ENCODE measurements at places on chromosomes 13 and 19. TPM values are rescaled to one million over a fixed set of nuclear protein-coding genes. Genes with fewer than 3 reads are reported as not detected.

RFC3 gene
- total RNA-seq: 30.3 TPM

STOML3 gene
- not detected for total RNA-seq

MPND gene
- total RNA-seq: 10.5 TPM

TUBA3C gene
- 0.11 TPM for total RNA-seq

FAM124A gene
- 2.3 TPM for total RNA-seq

RFPL4A gene
- total RNA-seq: 0.48 TPM

CDC37 gene
- 196 TPM for total RNA-seq

CCDC9 gene
- total RNA-seq: 22.2 TPM

ZNF610 gene
- total RNA-seq: not detected

PSG11 gene
- not detected for total RNA-seq

CYP4F2 gene
- total RNA-seq: 0.07 TPM

PNMA8A gene
- 8.7 TPM for total RNA-seq

CEBPA gene
- total RNA-seq: 9.4 TPM

MAP4K1 gene
- 0.72 TPM for total RNA-seq

C13orf42 gene
- total RNA-seq: not detected

C19orf67 gene
- total RNA-seq: not detected

GADD45B gene
- 119 TPM for total RNA-seq

DGKH gene
- total RNA-seq: 6.3 TPM

MUC16 gene
- 0.03 TPM for total RNA-seq

TBXA2R gene
- 1.6 TPM for total RNA-seq

SOX1 gene
- not detected for total RNA-seq

MBD3L3 gene
- total RNA-seq: not detected

RUBCNL gene
- 0.09 TPM for total RNA-seq

SLC25A41 gene
- total RNA-seq: 0.15 TPM

ZNF737 gene
- not detected for total RNA-seq

CATSPERD gene
- not detected for total RNA-seq

OR10H1 gene
- not detected for total RNA-seq

EFNB2 gene
- total RNA-seq: 4.3 TPM

HNRNPUL1 gene
- 285 TPM for total RNA-seq

SLC17A7 gene
- 0.61 TPM for total RNA-seq

UNC13A gene
- 1.7 TPM for total RNA-seq

MISP gene
- 84.4 TPM for total RNA-seq

ZNF492 gene
- total RNA-seq: not detected

ZNF175 gene
- 3.3 TPM for total RNA-seq

SIGLEC9 gene
- 0.06 TPM for total RNA-seq

U2AF1L4 gene
- total RNA-seq: 22.6 TPM

BICRA gene
- total RNA-seq: 16.0 TPM

CACNG8 gene
- total RNA-seq: 0.47 TPM

ZNF264 gene
- total RNA-seq: 8.5 TPM

ZNF730 gene
- total RNA-seq: not detected

KL gene
- total RNA-seq: 0.02 TPM

Measured in A549 treated with AZD2906 at 1 μM for 4 hours (cell line).